H9 (cell line): ENCODE measurements at places on chromosomes 2 and 18. TPM values are rescaled to one million over a fixed set of nuclear protein-coding genes. Genes with fewer than 3 reads are reported as not detected.

- H3K27me3 ChIP-seq = no peaks in the 10 kb centered on the region
- H3K4me1 ChIP-seq = peaks cover 3% of the 10 kb centered on the region; the same call in 1 of the 2 replicates
- no peaks in the 10 kb centered on the region for H3K36me3 ChIP-seq
- DNase-seq = no peak
- no peak overlapping the region for H3K4me3 ChIP-seq
Measured at GRCh38 chr2:236971919-236972381, 113.7 kb upstream of the COPS8 start.

GRCh38 chr2:237101118-237101979, 15.7 kb downstream of the COPS8 start:
- H3K27ac ChIP-seq = no peak overlapping the region
- no peak overlapping the region for H3K4me3 ChIP-seq
- DNase-seq = peak; percentile 34
- H3K36me3 ChIP-seq = peaks cover 19% of the 10 kb centered on the region; the same call in 2 of the 3 replicates
- H3K4me1 ChIP-seq = no peaks in the 10 kb centered on the region
- no peaks in the 10 kb centered on the region for H3K27me3 ChIP-seq

The DAPL1 gene
- total RNA-seq = not detected in 2 replicates

- DNase-seq = no peak
- H3K4me3 ChIP-seq = no peak overlapping the region
- H3K36me3 ChIP-seq = peaks cover 8% of the 10 kb centered on the region
- no peak overlapping the region for H3K27ac ChIP-seq
- H3K4me1 ChIP-seq = no peaks in the 10 kb centered on the region
Measured at GRCh38 chr2:170321526-170321925, 143.6 kb downstream of the MYO3B start.

- H3K4me3 ChIP-seq = no peak overlapping the region
- H3K36me3 ChIP-seq = no peaks in the 10 kb centered on the region
- H3K4me1 ChIP-seq = no peaks in the 10 kb centered on the region
- no peak overlapping the region for H3K27ac ChIP-seq
Measured at GRCh38 chr2:8479298-8479697, 202.6 kb upstream of the ID2 start.

DNA sequence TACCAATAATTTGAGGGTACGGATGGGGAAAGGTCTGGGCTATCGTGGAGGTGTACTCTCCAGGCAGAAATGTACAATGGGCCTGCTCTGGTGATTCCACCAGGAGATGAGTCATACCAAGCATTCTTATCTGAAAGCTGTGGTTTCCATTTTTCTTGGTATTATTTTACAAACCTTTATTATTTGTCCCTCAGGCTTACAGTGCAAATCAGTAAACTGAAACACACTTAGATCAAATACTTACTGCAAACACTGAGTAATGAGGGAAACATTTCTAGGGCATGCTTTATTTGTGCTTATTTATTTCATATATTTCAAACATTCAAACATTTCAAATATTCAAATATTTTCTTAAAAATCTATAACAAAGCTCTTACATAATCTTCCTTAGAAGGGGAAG, 319.8 kb downstream of the RND3 start:
- peaks cover 4% of the 10 kb centered on the region for H3K36me3 ChIP-seq
- no peaks in the 10 kb centered on the region for H3K4me1 ChIP-seq
- H3K4me3 ChIP-seq = no peak overlapping the region
- no peak overlapping the region for H3K27ac ChIP-seq
- no peak for DNase-seq

- no peak for DNase-seq
- no peaks in the 10 kb centered on the region for H3K27me3 ChIP-seq
- no peak overlapping the region for H3K27ac ChIP-seq
Measured at GRCh38 chr18:45320724-45321123, 294.6 kb upstream of the SLC14A2 start.

The TDRD15 gene
- not detected in 2 replicates for total RNA-seq

DNA sequence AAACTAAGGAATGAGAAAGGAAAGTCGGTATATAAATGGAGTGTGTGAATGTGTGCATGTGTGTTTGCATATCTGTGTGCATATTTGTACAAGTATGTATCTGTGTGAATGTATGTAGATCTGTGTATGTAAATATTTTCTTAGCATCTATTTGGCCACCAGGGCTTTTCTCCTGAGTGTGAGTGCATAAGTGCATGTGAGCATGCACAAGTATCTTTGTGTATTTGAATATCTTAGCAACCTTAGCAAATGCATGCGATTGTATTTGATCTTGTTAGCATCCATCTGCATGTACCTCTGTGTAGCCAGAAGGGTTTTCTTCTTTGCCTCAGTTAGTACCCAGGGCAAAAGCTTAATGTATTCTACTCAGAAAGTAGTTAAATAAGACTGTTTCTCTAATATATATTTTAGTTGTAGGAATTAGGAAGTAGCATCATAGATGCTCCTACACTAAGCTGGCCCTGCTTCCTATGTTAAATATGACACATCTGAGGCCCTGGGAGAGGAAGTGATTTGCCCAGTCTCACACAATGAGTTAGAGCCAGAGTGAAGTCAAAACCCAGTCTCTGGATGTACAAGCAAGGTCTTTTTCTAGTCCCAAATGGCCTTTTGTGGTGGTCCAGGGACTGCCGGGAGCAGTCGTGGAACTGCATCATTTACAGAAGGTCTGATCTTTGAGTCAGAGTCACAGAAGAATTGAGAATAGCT, 9.2 kb downstream of the FKBP1B start:
- H3K27me3 ChIP-seq = no peaks in the 10 kb centered on the region

GRCh38 chr2:160471950-160472349, 21.7 kb downstream of the RBMS1 start:
- H3K27me3 ChIP-seq = no peaks in the 10 kb centered on the region
- peaks cover 2% of the 10 kb centered on the region; the same call in 1 of the 2 replicates for H3K4me1 ChIP-seq

GRCh38 chr2:1586923-1587840, 157.1 kb downstream of the PXDN start:
- H3K27ac ChIP-seq = no peak overlapping the region
- peak; percentile 26 for DNase-seq
- no peak overlapping the region for H3K4me3 ChIP-seq
- no peaks in the 10 kb centered on the region for H3K27me3 ChIP-seq

The KCNE4 gene
- 0.20 and 0.24 TPM in 2 replicates for total RNA-seq

DNA sequence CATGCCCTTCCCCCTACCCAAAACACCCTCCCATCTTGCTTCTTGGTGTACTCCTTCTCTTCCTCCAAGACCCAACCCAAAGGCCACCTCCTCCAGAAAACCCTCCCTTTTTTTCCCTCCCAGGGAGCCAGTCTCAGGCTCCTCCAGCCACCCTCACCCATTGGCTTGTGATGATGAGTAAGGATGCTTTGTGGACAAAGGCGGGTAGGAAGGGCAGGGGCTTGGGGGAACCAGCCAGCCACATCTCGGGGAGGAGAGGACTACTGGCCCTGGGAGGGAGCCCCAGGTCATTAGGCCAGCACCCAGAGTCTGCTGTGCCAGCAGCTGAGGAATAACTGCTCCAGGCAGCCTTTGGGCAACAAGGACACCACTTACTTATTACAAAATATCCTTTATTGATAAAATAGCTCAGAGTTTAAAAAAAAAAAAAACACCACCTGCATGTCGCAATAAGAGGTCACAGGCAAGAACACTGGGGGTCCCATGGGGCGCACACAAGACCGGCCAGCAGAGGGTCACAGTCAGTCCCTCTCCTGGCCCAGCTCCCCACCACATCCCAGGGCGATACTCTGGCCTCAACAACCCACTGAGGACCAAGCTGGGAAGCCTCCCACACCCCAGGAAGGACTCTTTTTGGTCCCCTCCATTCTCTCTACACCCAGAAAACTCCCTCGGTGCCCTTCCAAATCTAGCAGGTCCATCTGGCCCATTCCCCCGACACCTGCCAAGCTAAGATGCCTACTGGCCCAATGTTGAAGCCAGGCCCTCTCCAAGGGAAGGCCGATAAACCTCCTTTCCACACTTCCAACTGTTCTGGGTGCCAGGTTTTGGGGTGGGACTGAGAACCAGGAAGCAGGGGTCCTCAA, 3.6 kb downstream of the ADRA2B start:
- no peaks in the 10 kb centered on the region; the same call in 1 of the 2 replicates for H3K27me3 ChIP-seq
- no peak overlapping the region for H3K4me3 ChIP-seq
- peaks cover 8% of the 10 kb centered on the region for H3K36me3 ChIP-seq
- no peak overlapping the region for H3K27ac ChIP-seq

DNA sequence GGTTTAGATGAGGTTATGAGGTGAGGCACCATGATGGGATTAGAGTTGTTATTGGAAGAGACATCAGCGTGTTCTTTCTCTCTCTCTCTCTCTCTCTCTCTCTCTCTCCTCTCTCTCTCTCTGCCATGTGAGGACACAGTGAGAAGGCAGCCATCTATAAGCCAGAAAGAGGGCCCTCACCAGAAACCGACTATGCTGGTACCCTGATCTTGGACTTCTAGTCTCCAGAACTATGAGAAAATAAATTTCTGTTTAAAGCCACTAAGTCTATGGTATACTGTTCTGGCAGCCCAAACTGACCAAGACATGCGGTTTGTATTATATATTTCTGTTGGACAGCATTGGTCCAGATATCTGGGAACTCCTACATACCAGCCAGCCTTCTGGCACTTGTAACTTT, 3.5 kb upstream of the LIPG start:
- H3K27me3 ChIP-seq = peaks cover 4% of the 10 kb centered on the region; the same call in 1 of the 2 replicates
- no peak overlapping the region for H3K4me3 ChIP-seq
- H3K36me3 ChIP-seq = peaks cover 13% of the 10 kb centered on the region
- peaks cover 4% of the 10 kb centered on the region; the same call in 1 of the 2 replicates for H3K4me1 ChIP-seq
- DNase-seq = no peak
- no peak overlapping the region for H3K27ac ChIP-seq

GRCh38 chr2:43005245-43005974, 213.0 kb upstream of the HAAO start:
- no peaks in the 10 kb centered on the region for H3K4me1 ChIP-seq
- H3K27me3 ChIP-seq = no peaks in the 10 kb centered on the region
- no peak for DNase-seq
- H3K36me3 ChIP-seq = no peaks in the 10 kb centered on the region
- no peak overlapping the region for H3K4me3 ChIP-seq

GRCh38 chr2:182509216-182509615, 82.4 kb upstream of the PDE1A start:
- H3K27me3 ChIP-seq = no peaks in the 10 kb centered on the region
- H3K36me3 ChIP-seq = no peaks in the 10 kb centered on the region
- no peak for DNase-seq
- no peaks in the 10 kb centered on the region for H3K4me1 ChIP-seq

GRCh38 chr18:36127836-36128529, 1.2 kb downstream of the SLC39A6 start:
- peaks cover 5% of the 10 kb centered on the region; the same call in 1 of the 2 replicates for H3K4me1 ChIP-seq
- DNase-seq = no peak
- H3K27me3 ChIP-seq = no peaks in the 10 kb centered on the region
- H3K4me3 ChIP-seq = peak overlapping the region; percentile 96
- H3K36me3 ChIP-seq = peaks cover 6% of the 10 kb centered on the region; the same call in 2 of the 3 replicates

The DLX1 gene
- not detected in 2 replicates for total RNA-seq

The SMYD1 gene
- 0.04 TPM in 1 of 2 replicates, not detected in the other for total RNA-seq

DNA sequence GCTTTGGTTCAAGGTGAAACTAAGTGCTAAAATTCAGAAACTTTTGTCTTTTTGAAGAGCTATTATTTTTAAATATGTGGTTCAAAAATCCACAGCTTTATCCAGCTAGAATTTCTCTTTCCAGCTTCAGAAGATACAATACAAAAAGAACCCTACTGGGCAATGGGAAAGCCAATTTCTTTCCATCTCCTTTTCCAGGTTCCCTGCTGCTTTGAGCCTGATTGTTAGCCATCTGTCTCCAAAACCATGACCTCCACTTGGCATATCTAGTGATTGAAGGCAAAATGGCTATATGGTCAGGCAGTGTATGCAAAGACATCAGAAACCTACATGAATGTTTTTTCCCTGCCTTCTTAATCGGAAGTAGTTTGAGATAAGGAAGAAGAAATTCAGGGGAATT, 134.1 kb downstream of the KCNH7 start:
- no peak overlapping the region for H3K27ac ChIP-seq
- no peak overlapping the region for H3K4me3 ChIP-seq
- no peak for DNase-seq
- no peaks in the 10 kb centered on the region for H3K36me3 ChIP-seq
- H3K4me1 ChIP-seq = no peaks in the 10 kb centered on the region; the same call in 1 of the 2 replicates

DNA sequence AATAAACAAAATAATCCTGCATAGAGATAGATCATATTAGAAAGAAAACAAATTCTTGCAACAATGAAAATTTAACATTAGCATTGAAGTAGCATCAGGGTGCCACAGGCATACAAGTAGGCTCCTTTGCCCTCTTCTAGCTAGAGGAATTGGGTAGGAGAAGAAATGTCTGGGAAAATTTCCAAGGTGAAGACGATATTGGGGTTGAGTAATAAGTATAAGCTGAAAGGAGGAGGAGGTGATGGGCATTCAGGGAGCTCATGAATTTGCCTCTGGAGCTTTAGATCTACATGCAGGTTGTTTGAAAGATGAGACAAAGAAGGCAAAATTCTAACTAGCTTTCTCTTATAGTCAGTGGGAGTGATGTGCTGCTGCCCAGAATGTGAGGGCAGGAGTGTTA, 504.9 kb downstream of the CCDC85A start:
- no peak for DNase-seq
- H3K4me3 ChIP-seq = no peak overlapping the region
- H3K36me3 ChIP-seq = no peaks in the 10 kb centered on the region
- H3K4me1 ChIP-seq = no peaks in the 10 kb centered on the region
- no peak overlapping the region for H3K27ac ChIP-seq

The MOB4 gene
- total RNA-seq = 54.0 and 57.6 TPM in 2 replicates

DNA sequence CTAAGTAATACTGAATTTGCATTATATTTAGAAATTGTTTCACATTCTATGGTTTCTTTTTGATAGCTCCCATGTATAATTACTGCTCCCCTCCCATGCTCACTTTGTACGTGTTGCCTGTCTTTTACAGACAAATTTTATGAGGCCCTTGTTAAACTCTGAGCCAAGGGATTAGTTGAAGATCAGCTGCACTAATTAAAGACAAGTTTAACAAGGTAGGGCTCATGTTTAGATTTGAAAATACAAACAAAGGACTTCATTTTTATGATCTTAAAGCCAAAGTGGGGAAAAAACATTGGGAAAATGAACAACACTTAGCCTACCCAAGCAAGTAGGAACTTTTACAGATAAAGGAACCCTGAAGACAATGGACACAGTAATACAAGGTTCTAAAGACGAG, 46.2 kb downstream of the ARHGAP28 start:
- no peaks in the 10 kb centered on the region for H3K36me3 ChIP-seq
- H3K4me1 ChIP-seq = peaks cover 5% of the 10 kb centered on the region; the same call in 1 of the 2 replicates
- no peak for DNase-seq
- H3K27ac ChIP-seq = no peak overlapping the region
- no peaks in the 10 kb centered on the region for H3K27me3 ChIP-seq
